ENCODE measurements at places on chromosomes 3 and 15. TPM values are rescaled to one million over a fixed set of nuclear protein-coding genes. Genes with fewer than 3 reads are reported as not detected.

Gene GJD2
- total RNA-seq, result not detected

Gene CGNL1
- 46.3 TPM for total RNA-seq

Gene RNU5B-1
- 18.7 TPM for total RNA-seq

Gene VEPH1
- total RNA-seq, result 0.81 TPM

Gene CD200R1
- total RNA-seq, result 6.5 TPM

Gene SPSB4
- 1.0 TPM for total RNA-seq

Gene STIMATE
- 36.6 TPM for total RNA-seq

Gene PARP3
- total RNA-seq, result 11.6 TPM

Gene LTF
- total RNA-seq, result 3.2 TPM

Gene NCKIPSD
- 26.4 TPM for total RNA-seq

Gene DISP2
- 0.60 TPM for total RNA-seq

GRCh38 chr3:70620367-70620766 lies 307.9 kb upstream of the MDFIC2 start:
- DNase-seq, result no peak
- no peak overlapping the region for H3K27ac ChIP-seq
- H3K4me3 ChIP-seq, result no peak overlapping the region
- no peaks in the 10 kb centered on the region for H3K36me3 ChIP-seq

DNA sequence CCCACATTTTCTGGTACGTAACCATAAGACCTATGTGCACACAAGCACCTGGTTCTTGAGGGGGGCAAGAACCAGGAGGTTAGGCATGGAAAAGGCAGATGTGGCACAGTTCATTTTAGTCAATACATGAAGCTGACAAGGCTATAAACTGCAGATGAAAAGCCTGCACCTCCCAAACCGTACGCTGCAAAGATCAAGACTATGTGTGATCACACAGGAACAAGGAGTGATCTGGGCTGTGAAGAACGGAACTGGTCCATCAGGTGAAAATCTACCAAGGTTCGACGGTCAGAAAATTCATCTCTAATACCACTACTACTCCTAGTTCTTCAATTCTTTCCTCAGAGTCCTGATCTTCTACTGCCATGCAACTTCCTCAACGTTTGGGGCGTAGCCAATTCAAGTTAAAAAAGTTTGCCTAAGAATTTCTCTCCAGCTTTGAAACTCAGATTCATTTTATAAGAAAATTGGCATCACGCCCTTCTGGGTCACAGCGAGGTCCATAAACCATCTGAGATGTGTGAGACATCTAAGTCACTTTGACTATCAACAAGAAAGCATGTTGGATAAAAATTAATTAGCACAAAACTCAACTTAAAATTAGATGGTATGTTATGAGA lies 41.9 kb downstream of the PLD1 start:
- DNase-seq, result no peak
- H3K27me3 ChIP-seq, result no peaks in the 10 kb centered on the region
- peaks cover 5% of the 10 kb centered on the region for H3K4me1 ChIP-seq
- peak overlapping the region; percentile 59 for H3K4me3 ChIP-seq

GRCh38 chr15:83654379-83655236 lies 685 bp downstream of the ADAMTSL3 start:
- no peaks in the 10 kb centered on the region for H3K27me3 ChIP-seq
- H3K27ac ChIP-seq, result peak overlapping the region; percentile 4
- peak; percentile 87 for DNase-seq
- peak overlapping the region; percentile 48 for H3K4me3 ChIP-seq
- peaks cover 3% of the 10 kb centered on the region for H3K4me1 ChIP-seq

DNA sequence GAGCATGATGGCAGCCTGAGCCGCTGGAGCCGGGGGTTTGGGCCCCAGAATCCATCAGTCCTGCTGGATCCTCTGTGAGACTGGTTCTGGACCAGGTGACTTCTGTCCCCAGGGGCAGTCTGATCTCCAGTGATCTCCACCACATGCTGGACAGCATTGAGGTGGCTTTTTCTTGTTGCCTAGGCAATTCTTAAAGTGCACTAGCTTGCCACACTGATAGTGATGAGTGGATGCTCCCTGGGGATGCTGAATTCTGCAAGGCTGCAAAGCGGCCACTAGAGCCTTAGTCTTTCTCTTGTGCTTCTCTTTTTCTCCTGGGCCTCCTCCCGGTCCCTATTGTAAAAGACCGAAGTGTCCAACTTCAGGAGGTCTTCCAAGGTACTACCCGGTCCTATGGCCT lies 70.4 kb upstream of the ATP11B start:
- no peak for DNase-seq
- H3K27me3 ChIP-seq, result no peaks in the 10 kb centered on the region
- no peaks in the 10 kb centered on the region for H3K4me1 ChIP-seq
- H3K4me3 ChIP-seq, result no peak overlapping the region

DNA sequence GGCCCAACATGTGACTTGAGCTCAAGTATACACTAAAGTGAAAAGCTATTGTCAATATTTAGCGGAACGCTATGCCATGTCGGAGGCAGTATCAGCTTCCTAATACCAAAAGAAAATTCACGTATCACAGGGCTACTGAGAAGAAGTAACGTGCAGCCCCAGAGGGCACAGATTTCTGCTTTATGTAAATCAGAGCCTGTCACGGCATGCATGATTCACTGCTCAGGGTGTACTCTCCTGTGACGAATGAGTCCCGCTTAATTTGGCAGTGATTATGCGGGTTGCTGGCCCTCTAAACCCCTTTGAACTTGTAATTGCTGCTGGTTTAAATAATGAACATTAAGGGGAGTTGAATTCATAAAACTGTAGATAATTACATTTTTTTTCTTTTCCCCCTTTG lies 85.3 kb downstream of the MEIS2 start:
- peak overlapping the region; percentile 59 for H3K27ac ChIP-seq
- H3K4me1 ChIP-seq, result peaks cover 2% of the 10 kb centered on the region
- DNase-seq, result peak; percentile 52
- H3K27me3 ChIP-seq, result no peaks in the 10 kb centered on the region
- H3K36me3 ChIP-seq, result no peaks in the 10 kb centered on the region
- H3K4me3 ChIP-seq, result no peak overlapping the region

GRCh38 chr3:177144922-177145321 lies 52.4 kb downstream of the TBL1XR1 start:
- H3K27ac ChIP-seq, result no peak overlapping the region
- no peak overlapping the region for H3K4me3 ChIP-seq
- no peak for DNase-seq
- H3K4me1 ChIP-seq, result peaks cover 2% of the 10 kb centered on the region

- no peak overlapping the region for H3K27ac ChIP-seq
- no peaks in the 10 kb centered on the region for H3K4me1 ChIP-seq
- peaks cover 2% of the 10 kb centered on the region for H3K27me3 ChIP-seq
- DNase-seq, result no peak
Measured at GRCh38 chr3:137642831-137643230, 121.3 kb upstream of the SOX14 start.

- H3K4me3 ChIP-seq, result no peak overlapping the region
- no peak overlapping the region for H3K27ac ChIP-seq
- peak; percentile 75 for DNase-seq
Measured at GRCh38 chr15:96343113-96344059, 12.9 kb downstream of the NR2F2 start.

GRCh38 chr15:41183581-41183980 lies 47.0 kb downstream of the EXD1 start:
- H3K4me1 ChIP-seq, result no peaks in the 10 kb centered on the region
- H3K4me3 ChIP-seq, result no peak overlapping the region
- H3K27me3 ChIP-seq, result no peaks in the 10 kb centered on the region
- H3K27ac ChIP-seq, result no peak overlapping the region
- H3K36me3 ChIP-seq, result no peaks in the 10 kb centered on the region

DNA sequence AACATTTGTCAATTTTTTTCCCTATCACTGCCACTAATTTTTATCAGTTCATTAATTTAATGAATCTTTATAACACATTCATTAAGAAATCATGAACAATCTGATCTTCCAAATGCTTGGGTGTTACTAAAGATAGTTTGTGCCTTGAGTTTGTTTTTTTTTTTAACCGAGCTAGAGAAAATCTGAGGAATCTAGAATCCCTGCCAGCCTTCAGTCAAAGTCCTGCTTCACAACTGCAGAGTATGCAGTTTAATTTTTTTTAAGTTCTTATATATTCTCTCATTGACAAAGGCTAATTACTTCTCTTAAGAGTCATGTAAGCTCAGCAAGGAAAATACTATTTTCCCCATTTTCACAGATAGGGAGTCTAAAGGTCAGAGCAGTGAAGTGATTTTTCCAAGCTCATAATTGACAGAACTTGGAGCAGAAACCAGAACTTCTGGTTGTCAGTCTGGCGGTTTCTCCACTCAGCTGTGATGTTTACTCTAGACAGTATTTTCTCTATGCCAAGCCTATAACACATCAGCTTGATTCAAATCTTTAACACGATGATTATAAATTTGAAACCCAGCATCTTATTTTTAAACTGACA lies 55.7 kb downstream of the TNIK start:
- no peak overlapping the region for H3K4me3 ChIP-seq
- H3K36me3 ChIP-seq, result no peaks in the 10 kb centered on the region
- H3K4me1 ChIP-seq, result peaks cover 5% of the 10 kb centered on the region
- H3K27me3 ChIP-seq, result no peaks in the 10 kb centered on the region

DNA sequence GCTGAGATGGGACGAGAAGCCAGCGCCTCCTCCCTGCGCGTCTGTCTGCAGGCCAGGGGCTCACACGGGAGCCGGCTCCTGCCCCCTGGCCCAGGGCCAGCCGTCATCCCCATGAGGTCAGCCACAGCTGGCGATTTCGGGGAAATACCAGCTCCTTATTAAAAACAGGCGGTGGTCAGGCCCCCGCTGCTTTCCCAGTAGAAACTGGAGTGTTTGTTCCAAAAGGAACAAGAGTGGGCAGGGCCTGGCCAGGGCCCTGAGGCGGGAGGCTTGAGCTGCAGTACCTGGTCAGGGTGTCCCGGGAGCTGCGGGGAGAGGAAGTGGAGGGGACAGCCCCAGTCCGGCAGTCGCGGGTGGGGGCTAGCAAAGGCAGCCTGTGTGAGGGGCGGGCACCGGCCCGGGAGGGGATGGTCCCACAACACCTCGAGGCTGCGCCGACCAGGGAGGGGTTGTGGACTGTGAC lies 17.8 kb downstream of the MYL3 start:
- no peak overlapping the region for H3K27ac ChIP-seq
- H3K36me3 ChIP-seq, result no peaks in the 10 kb centered on the region
- peak; percentile 90 for DNase-seq
- no peaks in the 10 kb centered on the region for H3K4me1 ChIP-seq
- H3K4me3 ChIP-seq, result peak overlapping the region; percentile 56

DNA sequence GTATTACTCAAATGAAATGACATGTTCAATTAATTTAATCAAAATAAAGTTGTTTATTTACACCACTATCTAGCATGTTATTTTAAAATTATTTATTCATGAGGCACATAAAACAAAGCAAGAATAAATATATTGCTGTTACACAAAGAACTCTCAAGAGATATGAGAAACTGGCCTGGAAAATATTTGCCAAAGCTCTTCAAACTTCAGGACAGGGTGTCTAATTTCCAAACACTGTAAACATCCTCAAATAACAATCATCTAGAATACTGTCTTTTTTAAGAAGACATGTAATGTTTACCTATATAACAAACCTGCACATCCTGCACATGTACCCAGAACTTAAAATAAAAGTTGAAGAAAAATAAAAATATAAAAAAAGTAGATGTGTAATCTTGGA lies 876.6 kb downstream of the TUSC7 start:
- no peaks in the 10 kb centered on the region for H3K4me1 ChIP-seq
- H3K27ac ChIP-seq, result no peak overlapping the region
- H3K27me3 ChIP-seq, result no peaks in the 10 kb centered on the region
- DNase-seq, result no peak

- DNase-seq, result no peak
- no peaks in the 10 kb centered on the region for H3K27me3 ChIP-seq
- no peak overlapping the region for H3K27ac ChIP-seq
- H3K4me1 ChIP-seq, result no peaks in the 10 kb centered on the region
- H3K36me3 ChIP-seq, result peaks cover under 1% of the 10 kb centered on the region
Measured at GRCh38 chr3:35739181-35739809, 100.0 kb downstream of the ARPP21 start.

GRCh38 chr3:1087066-1087560 lies 5.7 kb upstream of the CNTN6 start:
- H3K27me3 ChIP-seq, result no peaks in the 10 kb centered on the region
- no peak overlapping the region for H3K4me3 ChIP-seq
- H3K36me3 ChIP-seq, result no peaks in the 10 kb centered on the region
- H3K4me1 ChIP-seq, result no peaks in the 10 kb centered on the region
- H3K27ac ChIP-seq, result no peak overlapping the region
- DNase-seq, result peak; percentile 86

- H3K4me3 ChIP-seq, result no peak overlapping the region
- no peak for DNase-seq
Measured at GRCh38 chr3:143295201-143296080, 175.9 kb downstream of the CHST2 start.

DNA sequence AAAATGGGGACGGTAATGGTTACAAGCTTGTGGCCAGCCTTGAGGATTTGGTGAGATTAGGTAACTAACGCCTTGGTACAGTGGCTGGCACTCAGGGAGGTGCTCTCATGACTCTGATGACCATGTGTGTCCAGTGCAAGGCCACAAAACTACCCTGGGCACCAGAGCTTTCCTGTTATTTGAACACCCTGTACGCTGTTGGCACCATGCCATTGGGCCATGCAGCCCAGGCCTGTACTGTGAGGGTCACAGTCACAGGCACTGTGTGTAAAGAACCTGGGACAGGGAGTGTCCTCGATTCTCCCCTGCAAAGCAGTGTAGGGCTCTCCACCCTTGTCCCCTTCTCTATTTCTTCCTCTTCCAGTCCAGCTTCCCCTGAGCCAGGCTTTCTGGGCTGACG lies 6.3 kb downstream of the TMEM43 start:
- H3K36me3 ChIP-seq, result peaks cover 18% of the 10 kb centered on the region
- H3K27me3 ChIP-seq, result no peaks in the 10 kb centered on the region
- H3K27ac ChIP-seq, result no peak overlapping the region

DNA sequence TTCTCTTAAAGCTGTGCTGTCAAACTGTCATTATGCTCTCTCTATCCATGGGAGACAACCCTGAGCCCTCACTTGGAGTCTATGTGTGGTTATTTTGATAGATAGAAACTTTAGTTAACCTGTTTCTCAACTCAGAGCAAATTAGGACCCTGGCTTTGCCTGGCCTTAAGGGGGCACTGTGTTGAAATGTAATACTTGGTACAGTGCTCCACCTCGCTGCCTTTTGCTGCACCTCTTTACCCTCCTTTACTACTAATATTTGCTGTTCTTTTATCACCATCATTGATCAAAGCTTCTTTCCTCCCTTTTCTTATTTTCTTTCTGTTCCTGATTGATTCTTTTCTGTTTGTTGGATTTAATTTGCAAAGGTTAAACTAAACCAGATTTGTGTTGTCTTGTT lies 34.3 kb downstream of the STT3B start:
- H3K4me3 ChIP-seq, result no peak overlapping the region
- H3K36me3 ChIP-seq, result no peaks in the 10 kb centered on the region
- H3K27me3 ChIP-seq, result no peaks in the 10 kb centered on the region
- H3K27ac ChIP-seq, result no peak overlapping the region
- H3K4me1 ChIP-seq, result peaks cover 3% of the 10 kb centered on the region

GRCh38 chr15:74403991-74404563 lies 29.7 kb downstream of the SEMA7A start:
- no peak for DNase-seq
- H3K36me3 ChIP-seq, result no peaks in the 10 kb centered on the region
- H3K4me3 ChIP-seq, result no peak overlapping the region
- H3K4me1 ChIP-seq, result no peaks in the 10 kb centered on the region
- H3K27me3 ChIP-seq, result no peaks in the 10 kb centered on the region
- no peak overlapping the region for H3K27ac ChIP-seq

GRCh38 chr3:69352305-69353087 lies 33.4 kb downstream of the FRMD4B start:
- H3K4me3 ChIP-seq, result no peak overlapping the region
- no peaks in the 10 kb centered on the region for H3K36me3 ChIP-seq
- no peak for DNase-seq
- no peaks in the 10 kb centered on the region for H3K27me3 ChIP-seq
- peaks cover 4% of the 10 kb centered on the region for H3K4me1 ChIP-seq

Data from aorta (tissue), 5 donors.